ENCODE measurements at places on chromosomes 2 and 18.

DNA sequence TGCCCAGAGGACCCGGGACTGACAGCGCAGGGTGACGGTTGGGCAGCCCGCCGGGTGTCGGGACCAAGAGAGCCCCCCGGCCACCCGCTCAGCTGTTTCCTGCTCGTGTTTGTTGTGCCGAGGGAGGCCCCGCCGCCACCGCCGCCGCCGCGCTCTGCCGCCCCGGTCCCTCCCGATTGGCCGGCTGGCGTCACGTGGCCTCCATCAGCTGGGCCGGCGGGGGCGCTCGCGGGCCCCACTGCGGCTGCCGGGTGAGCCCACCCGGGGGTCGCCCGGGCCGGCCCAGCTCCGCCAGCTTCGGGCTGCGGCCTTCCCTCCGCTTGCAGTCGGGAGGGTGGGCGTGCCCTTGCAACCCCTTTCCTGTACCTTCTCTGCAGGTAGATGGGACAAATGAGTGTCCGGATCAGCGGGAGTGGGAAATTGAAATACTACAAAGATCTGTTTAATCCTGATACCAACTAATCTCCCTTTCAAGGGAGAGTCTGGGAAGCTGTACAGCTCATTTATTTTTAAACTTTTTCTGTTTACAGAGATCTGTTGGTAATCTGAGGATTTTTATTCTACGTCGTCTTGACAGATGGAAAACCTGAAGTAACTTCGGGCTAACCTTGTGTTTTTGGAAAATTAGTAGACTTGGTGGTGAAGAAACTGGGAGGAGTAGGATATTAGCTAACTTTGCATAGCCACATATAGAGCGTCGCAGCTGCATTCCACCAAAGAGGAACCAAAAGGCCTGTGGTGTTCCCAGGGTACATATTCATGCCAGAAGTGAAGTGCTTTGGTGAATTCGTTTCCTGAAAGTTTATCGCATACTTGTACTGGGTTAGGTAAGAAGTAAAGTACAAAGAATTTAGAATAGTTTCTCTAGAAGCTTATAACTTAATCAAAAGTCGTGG is 1.2 kb downstream of the YPEL5 start:
- DNase-seq, result peak; percentile 67
- no peaks in the 10 kb centered on the region for H3K27me3 ChIP-seq
- peaks cover 3% of the 10 kb centered on the region for H3K36me3 ChIP-seq
- H3K4me3 ChIP-seq, result peak overlapping the region; percentile 96
- H3K4me1 ChIP-seq, result peaks cover 3% of the 10 kb centered on the region

DNA sequence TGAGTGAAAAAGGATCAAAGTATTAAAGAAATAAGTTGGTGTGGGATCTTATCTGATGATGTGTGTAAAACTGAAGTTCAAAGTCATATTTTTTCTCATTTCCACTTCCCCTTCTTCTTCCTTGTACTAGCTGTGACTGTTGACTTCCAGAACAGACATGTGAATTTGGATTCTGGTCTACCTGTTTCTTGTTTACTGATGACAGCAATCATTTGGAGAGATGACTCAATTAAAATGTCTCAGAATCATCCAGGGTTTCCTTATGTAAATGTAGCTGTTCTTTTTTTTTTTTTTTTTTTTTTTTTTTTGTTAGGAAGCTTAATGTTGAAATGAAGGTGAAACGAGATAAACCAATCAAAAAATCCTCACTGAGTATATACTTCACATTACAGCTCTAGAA is 819.9 kb upstream of the PIK3C3 start:
- H3K27me3 ChIP-seq, result no peaks in the 10 kb centered on the region
- no peaks in the 10 kb centered on the region for H3K36me3 ChIP-seq
- H3K4me3 ChIP-seq, result no peak overlapping the region
- no peak for DNase-seq
- H3K4me1 ChIP-seq, result no peaks in the 10 kb centered on the region
- H3K27ac ChIP-seq, result no peak overlapping the region

GRCh38 chr2:641872-642815 is 35.1 kb downstream of the TMEM18 start:
- H3K27ac ChIP-seq, result no peak overlapping the region
- H3K27me3 ChIP-seq, result peaks cover 11% of the 10 kb centered on the region
- no peak overlapping the region for H3K4me3 ChIP-seq
- DNase-seq, result no peak
- H3K36me3 ChIP-seq, result no peaks in the 10 kb centered on the region

DNA sequence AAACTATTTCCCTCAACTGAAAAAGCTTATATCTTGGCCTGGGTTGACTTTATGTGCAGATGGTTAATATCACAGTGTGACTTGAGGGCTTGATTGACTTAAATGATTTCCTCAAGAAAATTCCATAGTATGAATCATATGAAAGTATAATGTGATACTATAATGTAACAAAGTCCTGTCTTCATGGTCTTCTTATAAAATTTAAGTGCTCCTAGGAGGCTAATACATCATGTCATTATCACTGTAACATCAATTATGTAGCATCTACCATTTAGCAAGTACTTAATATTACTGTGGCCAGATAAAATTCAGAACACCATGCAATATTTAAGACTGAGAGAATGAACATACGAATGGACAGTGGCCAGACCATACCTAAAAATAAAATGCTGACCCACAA is 276.1 kb downstream of the RIT2 start:
- H3K36me3 ChIP-seq, result no peaks in the 10 kb centered on the region
- no peaks in the 10 kb centered on the region for H3K4me1 ChIP-seq
- H3K27me3 ChIP-seq, result no peaks in the 10 kb centered on the region
- H3K27ac ChIP-seq, result no peak overlapping the region

DNA sequence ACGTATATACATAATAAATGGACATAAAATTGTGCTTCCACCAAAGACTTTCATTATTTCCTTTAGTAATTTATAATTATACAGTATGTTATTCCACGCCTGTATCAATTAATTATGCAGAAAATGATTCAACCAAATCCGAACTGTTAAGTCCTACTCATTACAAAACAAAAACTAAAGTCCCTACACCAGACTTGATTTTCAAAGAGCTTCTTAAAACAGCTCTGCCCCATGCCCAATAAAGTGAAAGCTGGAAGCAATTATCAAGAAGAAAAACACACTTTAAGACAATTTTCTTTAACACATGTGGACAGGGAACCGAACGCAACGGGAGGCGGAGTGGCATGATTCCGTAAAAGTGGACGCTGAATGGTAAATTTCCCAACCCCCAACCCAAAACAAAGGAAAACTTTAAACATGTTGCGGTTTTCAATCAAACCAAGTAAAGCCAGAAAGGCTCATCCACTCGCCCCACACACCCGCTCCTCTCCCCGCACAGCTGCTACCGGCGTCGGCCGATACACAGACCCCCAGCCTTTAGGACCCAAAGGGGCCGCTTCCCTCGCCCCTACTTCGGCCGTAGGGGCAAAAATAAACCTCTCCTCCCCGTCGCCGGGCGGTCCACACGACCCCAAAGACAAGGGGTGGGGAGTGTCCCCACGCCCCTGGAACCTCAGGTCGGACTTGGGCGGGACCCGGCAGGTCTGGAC is 705 bp downstream of the YES1 start:
- H3K27ac ChIP-seq, result peak overlapping the region; percentile 96
- peaks cover 15% of the 10 kb centered on the region for H3K4me1 ChIP-seq
- DNase-seq, result no peak
- H3K4me3 ChIP-seq, result peak overlapping the region; percentile 89
- no peaks in the 10 kb centered on the region for H3K27me3 ChIP-seq

GRCh38 chr2:97906307-97906706 is 89.4 kb downstream of the TMEM131 start:
- no peak overlapping the region for H3K4me3 ChIP-seq
- DNase-seq, result no peak
- no peaks in the 10 kb centered on the region for H3K36me3 ChIP-seq
- no peaks in the 10 kb centered on the region for H3K27me3 ChIP-seq

GRCh38 chr2:229821316-229821715 is 100.5 kb downstream of the TRIP12 start:
- no peaks in the 10 kb centered on the region for H3K4me1 ChIP-seq
- H3K36me3 ChIP-seq, result no peaks in the 10 kb centered on the region
- DNase-seq, result no peak
- H3K27ac ChIP-seq, result no peak overlapping the region
- no peaks in the 10 kb centered on the region for H3K27me3 ChIP-seq
- no peak overlapping the region for H3K4me3 ChIP-seq

GRCh38 chr2:96945014-96945413 is 41.4 kb downstream of the FAM178B start:
- H3K4me1 ChIP-seq, result no peaks in the 10 kb centered on the region
- H3K27me3 ChIP-seq, result no peaks in the 10 kb centered on the region
- no peak for DNase-seq

DNA sequence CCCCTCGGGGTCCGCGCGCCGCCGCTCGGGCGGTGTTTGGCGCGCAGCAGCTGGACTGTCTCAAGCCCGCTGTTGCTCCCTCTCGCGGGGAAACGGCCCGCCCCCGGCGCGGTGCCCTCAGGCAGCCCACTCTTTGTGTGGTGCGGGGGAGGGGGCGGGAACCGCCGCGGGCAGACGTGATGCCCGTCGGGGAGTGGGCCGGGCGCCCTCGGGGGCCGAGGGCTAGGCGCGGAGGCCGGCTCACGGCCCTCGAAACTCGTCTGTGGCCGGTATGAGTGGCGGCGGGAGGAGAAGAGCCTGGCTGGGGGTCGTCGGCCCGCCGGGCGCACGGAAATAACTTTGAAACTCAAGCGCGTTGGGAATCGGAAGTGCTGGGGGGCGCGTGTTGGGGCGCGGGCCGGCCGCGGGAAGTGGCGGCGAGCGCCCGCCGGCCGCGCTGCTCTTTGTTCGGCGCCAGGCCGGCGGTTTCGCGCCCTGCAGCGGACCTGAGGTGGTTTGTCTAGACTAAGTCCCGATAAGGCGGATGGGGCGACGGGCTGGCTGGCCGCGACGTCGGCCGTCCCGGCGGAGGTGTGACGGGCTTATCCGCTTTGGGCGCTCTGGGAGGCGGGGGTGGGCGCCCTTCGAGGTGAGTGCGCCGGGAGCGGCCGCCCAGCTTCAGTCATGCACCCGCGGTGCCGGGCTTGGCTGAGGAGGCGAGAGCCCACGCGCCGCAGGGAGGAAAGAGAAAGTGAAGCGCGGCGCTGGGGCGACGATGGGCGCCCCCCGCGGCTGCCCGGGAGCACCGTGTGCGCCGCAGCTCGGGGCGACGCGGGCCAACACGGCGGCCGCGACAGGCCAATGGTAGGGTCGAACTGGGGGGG is 679 bp downstream of the PTMA start:
- H3K27ac ChIP-seq, result peak overlapping the region; percentile 100
- peak overlapping the region; percentile 100 for H3K4me3 ChIP-seq
- no peaks in the 10 kb centered on the region for H3K36me3 ChIP-seq
- H3K4me1 ChIP-seq, result peaks cover 11% of the 10 kb centered on the region

- no peak overlapping the region for H3K4me3 ChIP-seq
- H3K27me3 ChIP-seq, result no peaks in the 10 kb centered on the region
- no peaks in the 10 kb centered on the region for H3K36me3 ChIP-seq
- no peaks in the 10 kb centered on the region for H3K4me1 ChIP-seq
- H3K27ac ChIP-seq, result no peak overlapping the region
Measured at GRCh38 chr2:145910416-145910815, 1390.5 kb upstream of the ZEB2 start.

DNA sequence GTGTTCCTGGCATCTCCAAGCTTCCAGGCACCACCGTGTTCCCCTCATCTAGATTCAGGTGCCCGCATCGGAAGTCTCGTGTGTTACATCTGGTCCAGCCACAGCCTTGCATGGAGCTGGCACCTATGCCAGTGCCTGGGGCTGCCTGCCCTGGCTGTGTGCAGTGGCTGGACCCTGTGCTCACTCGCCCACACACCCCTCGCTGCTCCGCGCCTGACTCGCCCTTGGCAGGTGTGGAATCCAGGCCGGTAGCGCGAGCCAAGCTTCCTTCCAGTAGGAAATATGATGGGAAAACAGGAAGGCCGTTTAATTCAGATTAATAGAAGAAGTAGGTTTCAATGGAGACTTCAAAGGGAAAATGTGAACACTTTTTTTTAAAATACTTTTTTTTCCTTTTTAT is 78.0 kb downstream of the PTPN4 start:
- no peak overlapping the region for H3K27ac ChIP-seq
- peak; percentile 35 for DNase-seq
- peak overlapping the region; percentile 19 for H3K4me3 ChIP-seq
- H3K27me3 ChIP-seq, result no peaks in the 10 kb centered on the region
- H3K36me3 ChIP-seq, result no peaks in the 10 kb centered on the region

- H3K27me3 ChIP-seq, result no peaks in the 10 kb centered on the region
- H3K4me1 ChIP-seq, result no peaks in the 10 kb centered on the region
- peaks cover 3% of the 10 kb centered on the region for H3K36me3 ChIP-seq
- no peak for DNase-seq
- no peak overlapping the region for H3K27ac ChIP-seq
- H3K4me3 ChIP-seq, result no peak overlapping the region
Measured at GRCh38 chr2:9877726-9878125, 34.5 kb downstream of the TAF1B start.

GRCh38 chr2:853203-853870 is 97.3 kb upstream of the SNTG2 start:
- no peaks in the 10 kb centered on the region for H3K27me3 ChIP-seq
- H3K36me3 ChIP-seq, result no peaks in the 10 kb centered on the region
- H3K4me3 ChIP-seq, result no peak overlapping the region
- no peak for DNase-seq
- no peak overlapping the region for H3K27ac ChIP-seq

DNA sequence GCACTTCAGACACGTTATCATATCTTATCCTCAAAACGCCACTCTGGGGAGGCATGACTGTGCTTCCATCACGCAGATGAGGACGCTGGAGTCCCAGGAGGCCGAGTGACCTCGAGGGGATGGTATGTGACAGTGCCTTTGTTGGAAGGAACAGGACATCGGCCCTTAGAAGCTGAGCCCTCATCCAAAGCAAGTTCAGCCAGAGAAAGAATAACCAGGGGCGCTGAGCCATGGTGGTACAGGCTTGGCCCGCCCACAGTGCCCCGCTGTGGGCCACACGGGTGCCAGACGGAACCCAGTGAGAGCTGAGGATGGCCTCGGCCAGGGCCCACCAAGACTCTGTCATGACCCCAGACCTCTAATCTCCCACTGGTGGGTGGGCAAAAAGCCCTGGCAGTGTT is 31.3 kb downstream of the HS1BP3 start:
- H3K27ac ChIP-seq, result peak overlapping the region; percentile 97

- DNase-seq, result peak; percentile 58
- no peaks in the 10 kb centered on the region for H3K36me3 ChIP-seq
- H3K27ac ChIP-seq, result peak overlapping the region; percentile 96
- peak overlapping the region; percentile 84 for H3K4me3 ChIP-seq
- no peaks in the 10 kb centered on the region for H3K4me1 ChIP-seq
Measured at GRCh38 chr2:190344276-190344827, 963 bp downstream of the INPP1 start.

Measured in breast epithelium (tissue), 4 donors.